Neural crest cell (in vitro differentiated cells): ENCODE measurements at places on chromosomes 4 and X.

DNA sequence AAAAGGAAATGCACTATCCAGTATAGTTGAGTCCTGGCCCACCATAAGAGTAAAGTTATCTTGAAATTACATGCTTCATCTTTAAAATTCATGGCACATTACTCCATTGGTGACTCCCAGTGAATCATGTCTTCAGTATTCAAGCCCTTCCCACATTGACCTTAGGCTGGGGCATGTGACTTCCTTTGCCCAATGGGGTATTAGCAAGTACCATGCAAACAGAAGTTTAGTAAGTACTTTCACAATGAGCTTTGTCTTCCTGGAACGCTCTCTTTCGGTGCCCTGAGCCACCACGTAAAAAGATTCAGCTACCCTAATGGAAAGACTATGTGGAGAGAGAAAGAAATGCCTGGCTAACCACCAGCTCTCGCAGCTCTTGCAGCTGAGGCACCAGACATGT, 235.4 kb downstream of the HNRNPD start:
- H3K4me1 ChIP-seq, result no peaks in the 10 kb centered on the region
- no peak overlapping the region for H3K4me3 ChIP-seq
- no peaks in the 10 kb centered on the region for H3K36me3 ChIP-seq
- no peak for DNase-seq
- H3K27me3 ChIP-seq, result peaks cover 5% of the 10 kb centered on the region
- H3K27ac ChIP-seq, result no peak overlapping the region

GRCh38 chrX:95441836-95442235, 1242.8 kb upstream of the DIAPH2 start:
- no peaks in the 10 kb centered on the region for H3K36me3 ChIP-seq
- H3K27ac ChIP-seq, result no peak overlapping the region
- H3K4me1 ChIP-seq, result no peaks in the 10 kb centered on the region
- peaks cover 6% of the 10 kb centered on the region for H3K27me3 ChIP-seq
- no peak overlapping the region for H3K4me3 ChIP-seq

DNA sequence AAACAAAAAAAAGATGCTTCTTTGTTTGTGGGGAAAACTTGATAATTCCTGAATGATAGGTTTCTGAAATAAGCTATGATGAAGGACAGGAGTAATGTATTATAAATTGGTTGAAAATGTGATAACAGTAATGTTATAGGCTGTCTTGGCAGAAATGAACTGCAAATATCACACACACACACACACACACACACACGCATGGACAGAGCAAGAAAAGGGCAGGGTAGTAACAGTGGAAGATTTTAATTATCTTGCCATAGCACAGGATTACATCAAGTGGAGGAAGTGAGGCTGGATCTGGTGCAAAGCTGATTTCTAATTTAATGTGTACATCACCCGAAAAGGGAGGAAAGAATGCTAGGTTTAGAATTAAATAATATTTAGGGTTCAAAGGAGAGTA, 97.5 kb upstream of the CXXC4 start:
- no peak overlapping the region for H3K4me3 ChIP-seq
- H3K27me3 ChIP-seq, result no peaks in the 10 kb centered on the region
- H3K4me1 ChIP-seq, result peaks cover 31% of the 10 kb centered on the region
- H3K36me3 ChIP-seq, result no peaks in the 10 kb centered on the region
- peak overlapping the region; percentile 12 for H3K27ac ChIP-seq

- DNase-seq, result no peak
- H3K4me3 ChIP-seq, result no peak overlapping the region
- H3K27ac ChIP-seq, result no peak overlapping the region
- peaks cover 7% of the 10 kb centered on the region for H3K4me1 ChIP-seq
Observed at GRCh38 chr4:7427361-7427760, 7.4 kb downstream of the PSAPL1 start.

DNA sequence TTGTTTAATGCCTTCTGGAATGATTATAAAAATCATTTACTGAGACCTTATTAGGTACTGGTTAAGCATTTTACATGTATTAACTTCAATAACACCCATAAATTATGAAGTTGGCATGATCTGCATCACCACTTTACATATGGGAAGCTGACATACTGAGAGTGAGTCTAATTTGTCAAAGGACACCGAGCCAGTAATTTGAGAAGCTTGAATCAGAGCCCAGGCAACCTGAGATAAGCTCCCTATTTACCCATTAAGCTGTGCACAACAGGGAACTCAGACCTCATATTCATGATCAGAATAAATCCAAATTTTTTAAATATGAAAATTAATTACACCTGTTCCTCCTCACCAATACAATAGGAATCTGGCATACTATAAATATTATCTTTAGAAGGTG, 247.9 kb upstream of the EPHA5 start:
- no peak overlapping the region for H3K27ac ChIP-seq
- H3K4me3 ChIP-seq, result no peak overlapping the region
- no peaks in the 10 kb centered on the region for H3K27me3 ChIP-seq
- DNase-seq, result no peak

GRCh38 chrX:12497832-12498591, 293.2 kb upstream of the PRPS2 start:
- H3K4me3 ChIP-seq, result no peak overlapping the region
- DNase-seq, result peak; percentile 2
- no peak overlapping the region for H3K27ac ChIP-seq
- no peaks in the 10 kb centered on the region for H3K27me3 ChIP-seq

GRCh38 chr4:108854786-108855185, 91.9 kb upstream of the ETNPPL start:
- no peak overlapping the region for H3K27ac ChIP-seq
- H3K36me3 ChIP-seq, result peaks cover 5% of the 10 kb centered on the region
- H3K4me3 ChIP-seq, result no peak overlapping the region
- peaks cover 4% of the 10 kb centered on the region for H3K4me1 ChIP-seq

DNA sequence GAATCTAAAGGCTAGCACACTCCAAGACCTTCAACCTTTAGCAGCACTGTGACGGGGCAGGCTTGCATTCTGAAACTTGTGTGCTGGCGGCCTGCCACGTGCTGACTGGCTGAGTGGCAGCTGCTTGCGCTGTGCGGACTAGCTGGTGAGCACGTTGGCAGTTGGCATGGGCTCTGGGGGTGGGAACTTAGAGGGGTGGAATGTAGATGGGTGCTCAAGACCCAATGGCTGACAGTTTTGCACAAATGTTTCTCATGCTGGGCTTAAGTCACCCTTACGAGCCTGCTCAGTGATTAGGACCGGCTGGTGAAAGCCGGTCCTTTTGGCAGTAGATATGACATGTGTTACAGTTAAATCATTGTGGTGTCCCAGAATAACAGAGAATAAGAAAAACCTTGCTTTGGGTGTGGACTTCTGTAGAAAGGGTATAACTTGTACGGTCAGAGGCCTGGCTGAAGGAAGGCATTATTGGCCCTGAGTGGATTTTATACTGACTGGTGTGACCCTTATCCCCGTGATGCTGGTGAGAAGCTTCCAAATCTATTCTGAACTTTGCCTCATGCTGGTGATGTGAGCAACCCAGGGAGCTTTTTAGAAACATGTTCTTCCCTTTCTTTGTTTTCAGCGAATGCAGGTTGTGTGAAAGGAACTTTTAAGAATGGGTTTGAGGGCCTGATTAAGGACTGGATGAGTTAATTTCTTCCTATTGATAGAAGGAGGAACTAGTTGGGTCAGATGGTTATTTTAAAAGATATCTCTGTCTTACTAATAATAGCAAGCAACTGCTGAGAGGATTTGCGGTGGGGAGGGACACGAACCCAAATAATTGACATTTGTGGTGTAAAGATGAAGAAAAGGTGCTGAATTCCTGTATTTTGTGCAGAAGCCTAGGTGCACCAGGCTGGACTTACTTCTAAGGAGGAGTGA, 107.4 kb upstream of the SLC4A4 start:
- H3K36me3 ChIP-seq, result no peaks in the 10 kb centered on the region
- no peaks in the 10 kb centered on the region for H3K27me3 ChIP-seq
- H3K4me3 ChIP-seq, result no peak overlapping the region
- peak overlapping the region; percentile 39 for H3K27ac ChIP-seq

GRCh38 chr4:107719207-107719921, 670 bp downstream of the PAPSS1 start:
- peaks cover 5% of the 10 kb centered on the region for H3K36me3 ChIP-seq
- H3K4me1 ChIP-seq, result peaks cover 36% of the 10 kb centered on the region
- peak overlapping the region; percentile 97 for H3K4me3 ChIP-seq
- peak overlapping the region; percentile 91 for H3K27ac ChIP-seq
- H3K27me3 ChIP-seq, result peaks cover 14% of the 10 kb centered on the region
- no peak for DNase-seq

GRCh38 chr4:141174457-141174856, 41.2 kb upstream of the RNF150 start:
- no peak overlapping the region for H3K27ac ChIP-seq
- DNase-seq, result no peak
- H3K4me3 ChIP-seq, result no peak overlapping the region
- no peaks in the 10 kb centered on the region for H3K4me1 ChIP-seq
- no peaks in the 10 kb centered on the region for H3K36me3 ChIP-seq

- H3K36me3 ChIP-seq, result no peaks in the 10 kb centered on the region
- no peak overlapping the region for H3K4me3 ChIP-seq
- DNase-seq, result no peak
- H3K27ac ChIP-seq, result no peak overlapping the region
Observed at GRCh38 chrX:104913348-104913747, 307.1 kb downstream of the TEX13A start.

GRCh38 chr4:176794651-176795050, 1.9 kb upstream of the VEGFC start:
- no peak overlapping the region for H3K27ac ChIP-seq
- peak overlapping the region; percentile 87 for H3K4me3 ChIP-seq
- DNase-seq, result no peak
- H3K4me1 ChIP-seq, result peaks cover 16% of the 10 kb centered on the region
- H3K36me3 ChIP-seq, result no peaks in the 10 kb centered on the region
- H3K27me3 ChIP-seq, result peaks cover 45% of the 10 kb centered on the region

DNA sequence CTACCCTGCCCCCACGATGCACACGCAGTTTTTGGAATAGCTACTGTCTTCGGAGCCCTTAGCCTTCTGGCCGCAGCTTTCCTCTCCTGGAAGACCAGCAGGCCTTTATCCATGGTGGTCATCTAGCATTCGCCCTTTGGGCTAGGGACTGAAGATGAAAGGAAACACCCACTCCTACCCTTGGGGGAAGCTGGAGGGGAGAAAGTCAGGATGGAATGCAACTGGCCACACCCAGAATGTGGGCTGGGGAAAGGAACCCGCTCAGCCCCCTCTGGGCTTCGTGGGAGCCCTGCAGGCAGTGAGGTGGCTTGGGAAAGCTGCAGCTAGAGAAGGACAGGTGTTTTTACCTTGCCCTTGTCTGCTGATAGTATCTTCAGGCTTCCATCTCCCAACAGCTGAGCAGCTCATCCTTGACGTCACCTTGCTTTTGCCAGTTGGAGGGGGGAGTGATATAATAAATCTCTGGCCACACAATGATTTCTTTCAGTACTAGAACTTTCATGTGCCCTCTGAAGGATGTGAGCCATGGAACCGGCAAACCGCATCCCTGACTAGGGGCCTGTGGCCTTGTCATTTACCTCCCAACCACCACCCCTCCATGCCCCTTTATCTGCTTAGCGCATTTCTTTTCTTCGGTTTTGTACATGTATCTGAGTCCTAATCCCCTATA, 59.0 kb downstream of the ELF4 start:
- H3K27ac ChIP-seq, result no peak overlapping the region
- no peak overlapping the region for H3K4me3 ChIP-seq
- H3K4me1 ChIP-seq, result no peaks in the 10 kb centered on the region
- H3K36me3 ChIP-seq, result peaks cover 22% of the 10 kb centered on the region

DNA sequence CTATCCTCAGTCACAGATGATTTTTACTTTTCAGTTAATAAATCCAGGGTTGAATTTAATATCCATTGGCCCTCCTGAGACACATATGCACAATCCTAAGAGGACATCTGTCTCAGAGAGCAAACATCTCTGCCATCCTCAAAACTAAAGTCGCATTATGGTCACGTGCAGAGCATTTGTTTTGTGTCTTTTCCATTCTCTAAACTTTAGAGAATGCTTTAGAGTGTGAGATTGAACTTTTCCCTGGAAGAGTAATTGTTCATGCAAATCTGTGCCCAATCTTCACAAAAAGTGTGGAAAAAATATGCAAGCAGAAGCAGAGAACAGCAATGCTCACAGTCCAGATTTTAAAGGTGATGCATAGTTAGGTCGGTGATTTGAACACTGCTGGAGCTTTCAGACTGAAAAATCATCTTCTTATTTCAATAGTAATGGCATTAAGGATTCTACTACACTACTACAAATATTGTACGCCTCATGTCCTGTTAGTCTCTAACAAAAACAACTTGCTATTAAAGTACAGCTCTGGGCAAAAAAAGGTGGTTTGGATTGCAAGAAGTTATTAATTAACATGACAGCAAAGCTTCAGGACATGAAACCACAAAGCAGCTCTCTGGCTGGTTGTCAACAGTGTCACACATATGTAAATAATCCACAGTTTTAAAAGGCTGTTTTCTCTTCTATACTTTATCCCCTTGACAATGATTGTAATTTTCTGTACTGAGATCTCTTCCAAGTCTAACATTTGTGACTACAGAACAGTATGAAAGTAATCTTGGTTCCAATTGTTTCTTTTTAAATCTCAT, 19.9 kb downstream of the DCHS2 start:
- H3K4me1 ChIP-seq, result no peaks in the 10 kb centered on the region
- H3K4me3 ChIP-seq, result no peak overlapping the region
- peaks cover 3% of the 10 kb centered on the region for H3K27me3 ChIP-seq
- H3K27ac ChIP-seq, result no peak overlapping the region
- no peak for DNase-seq
- no peaks in the 10 kb centered on the region for H3K36me3 ChIP-seq

DNA sequence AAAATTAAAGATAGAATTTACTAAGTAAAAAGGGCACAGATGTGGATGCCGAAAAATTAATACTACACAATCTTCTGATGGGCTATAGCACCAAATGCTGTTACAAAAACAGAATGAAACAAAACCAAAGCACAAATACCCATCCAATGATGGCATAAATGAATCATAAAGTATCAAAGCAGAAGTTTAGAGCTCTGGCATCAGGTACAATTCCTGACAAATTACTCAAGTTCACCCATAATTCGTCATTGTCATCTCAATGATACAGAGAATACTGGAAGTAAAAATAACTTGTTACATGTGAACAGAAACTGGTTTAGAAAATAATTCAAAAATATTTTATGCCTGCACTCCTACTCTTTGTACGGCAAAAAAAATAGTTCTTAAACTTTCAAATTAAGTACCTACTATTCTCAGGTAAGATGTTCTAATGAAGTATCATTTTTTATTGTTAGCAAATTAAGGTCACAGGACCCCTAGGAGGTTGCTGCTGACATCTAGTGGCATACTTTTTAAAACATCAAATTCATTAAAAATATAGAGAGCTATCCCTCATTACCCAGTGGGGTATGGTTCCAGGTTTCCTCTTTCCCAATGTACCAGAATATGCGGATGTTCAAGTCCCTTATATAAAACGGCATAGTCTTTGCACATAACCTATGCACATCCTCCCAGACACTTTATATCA, 126.1 kb downstream of the INPP4B start:
- no peaks in the 10 kb centered on the region for H3K27me3 ChIP-seq
- DNase-seq, result no peak
- no peaks in the 10 kb centered on the region for H3K4me1 ChIP-seq
- H3K36me3 ChIP-seq, result no peaks in the 10 kb centered on the region
- H3K27ac ChIP-seq, result no peak overlapping the region

GRCh38 chr4:152408514-152409327, 127.2 kb downstream of the FBXW7 start:
- H3K4me3 ChIP-seq, result no peak overlapping the region
- peak; percentile 4 for DNase-seq
- H3K27ac ChIP-seq, result no peak overlapping the region
- H3K27me3 ChIP-seq, result no peaks in the 10 kb centered on the region
- H3K36me3 ChIP-seq, result no peaks in the 10 kb centered on the region
